Head of caudate nucleus (tissue), 42 donors: ENCODE measurements at places on chromosomes 12 and 14.

- DNase-seq = no peak
Observed at GRCh38 chr12:108711489-108712164, 19.7 kb downstream of the CORO1C start.

GRCh38 chr14:105884808-105885281 lies 358.5 kb downstream of the TMEM121 start:
- DNase-seq = no peak

GRCh38 chr12:116366456-116366776 lies 88.9 kb upstream of the MED13L start:
- no peak for DNase-seq

DNA sequence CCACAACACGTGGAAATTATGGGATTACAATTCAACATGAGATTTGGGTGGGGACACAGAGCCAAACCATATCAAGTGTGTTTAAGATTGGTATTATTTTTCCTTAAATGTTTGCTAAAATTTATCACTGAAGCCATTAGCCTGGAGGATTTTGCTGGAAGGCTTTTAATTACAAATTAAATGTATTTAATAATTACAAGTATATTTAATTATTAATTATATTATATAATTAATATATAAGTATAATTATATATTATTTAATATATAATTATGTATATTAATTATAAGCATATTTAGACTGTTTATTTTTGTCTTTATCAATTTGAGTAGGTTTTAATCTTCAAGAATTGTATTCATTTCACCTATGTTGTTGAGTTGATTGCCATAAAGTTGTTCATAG lies 427.4 kb upstream of the FLRT2 start:
- DNase-seq = no peak

DNA sequence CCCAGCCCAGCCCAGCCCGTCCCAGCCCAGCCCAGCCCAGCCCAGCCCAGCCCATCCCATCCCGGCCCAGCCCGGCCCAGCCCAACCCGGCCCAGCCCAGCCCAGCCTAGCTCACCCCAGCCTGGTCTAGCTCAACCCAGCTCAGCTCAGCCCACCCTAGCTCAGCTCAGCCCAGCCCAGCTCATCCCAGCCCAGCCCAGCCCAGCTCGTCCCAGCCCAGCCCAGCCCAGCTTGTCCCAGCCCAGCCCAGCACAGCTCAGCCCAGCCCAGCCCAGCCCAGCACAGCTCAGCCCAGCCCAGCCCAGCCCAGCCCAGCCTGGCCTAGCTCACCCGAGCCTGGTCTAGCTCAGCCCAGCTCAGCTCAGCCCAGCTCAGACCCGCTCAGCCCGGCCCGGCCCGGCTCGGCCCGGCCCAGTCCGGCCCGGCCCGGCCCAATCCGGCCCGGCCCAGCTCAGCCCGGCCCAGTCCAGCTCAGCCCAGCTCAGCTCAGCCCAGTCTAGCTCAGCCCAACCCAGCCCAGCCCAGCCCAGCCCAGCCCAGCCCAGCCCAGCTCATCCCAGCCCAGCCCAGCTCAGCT lies 184.7 kb downstream of the TMEM121 start:
- DNase-seq = no peak

DNA sequence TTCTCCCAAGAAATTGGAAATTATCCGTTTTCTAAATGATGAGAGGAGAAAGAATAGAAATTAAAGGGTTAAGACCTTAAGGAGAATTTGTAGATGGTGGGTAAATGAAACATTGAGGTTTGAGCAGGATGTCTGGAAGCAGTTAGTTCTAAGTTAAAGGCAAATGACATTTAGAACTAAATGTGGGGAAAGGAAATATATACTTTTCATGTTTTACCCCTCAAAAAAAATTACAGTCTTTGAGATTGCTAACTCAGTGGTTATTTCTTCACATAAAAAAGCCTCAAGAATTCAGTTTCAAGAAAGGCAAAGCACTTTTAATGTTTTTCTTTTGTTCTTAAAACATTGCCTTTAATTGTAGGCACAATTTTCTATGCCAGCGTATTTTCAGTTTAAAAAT lies 114.0 kb downstream of the PLEKHA5 start:
- DNase-seq = no peak

- DNase-seq = no peak
Observed at GRCh38 chr14:99744199-99744872, 48.9 kb upstream of the EML1 start.
